ENCODE measurements at places on chromosomes 7 and 10.

- DNase-seq = peak; percentile 61
Observed at GRCh38 chr7:31302356-31302755, 38.2 kb downstream of the NEUROD6 start.

- DNase-seq = no peak
Observed at GRCh38 chr10:129607607-129608109, 140.6 kb downstream of the MGMT start.

- peak; percentile 20 for DNase-seq
Observed at GRCh38 chr10:76113952-76114351, 682.5 kb downstream of the LRMDA start.

DNA sequence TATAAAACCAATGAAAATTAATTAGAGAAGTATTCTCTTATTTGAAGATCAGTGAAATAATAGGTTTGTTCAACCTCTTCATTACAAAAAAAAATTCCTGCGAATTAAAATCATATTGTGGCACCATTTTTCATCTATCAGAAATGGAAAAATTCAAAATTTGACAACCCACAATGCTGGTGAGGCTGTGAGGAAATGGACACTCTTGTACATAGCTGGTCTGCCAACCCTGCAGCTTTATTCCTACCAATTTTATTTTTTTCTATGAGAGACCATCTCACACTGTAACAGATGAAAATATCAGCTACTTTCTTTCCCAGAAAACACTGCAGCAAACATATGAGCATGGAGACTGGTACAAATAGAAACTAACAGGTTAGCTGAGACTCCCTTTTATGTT is 208.8 kb upstream of the SEMA3E start:
- no peak for DNase-seq

- no peak for DNase-seq
Observed at GRCh38 chr7:117023325-117023854, 70.1 kb downstream of the ST7 start.

- no peak for DNase-seq
Observed at GRCh38 chr10:110361800-110362456, 57.2 kb upstream of the SMNDC1 start.
